Activated CD8-positive, alpha-beta T cell treated with anti-CD3 and anti-CD28 coated beads, Interleukin-2, amount 10 ng/mL, durations not matched to agents 7 days and 5 days (primary cell): ENCODE measurements at places on chromosomes 7 and 10. TPM values are rescaled to one million over a fixed set of nuclear protein-coding genes. Genes with fewer than 3 reads are reported as not detected.

ITPRID1 gene
- total RNA-seq = not detected

ITGB8 gene
- not detected for total RNA-seq

SRGN gene
- 166 TPM for total RNA-seq

RSPH10B gene
- total RNA-seq = 0.37 TPM

UCN3 gene
- total RNA-seq = not detected

CYP2C19 gene
- not detected for total RNA-seq

CALHM3 gene
- 0.45 TPM for total RNA-seq

GRM3 gene
- total RNA-seq = not detected

FAM171A1 gene
- 4.0 TPM for total RNA-seq

PTTG1IP2 gene
- not detected for total RNA-seq

CALML3 gene
- not detected for total RNA-seq
